ENCODE measurements at places on chromosomes 4 and X.

- DNase-seq, result no peak
Observed at GRCh38 chr4:183147196-183147595, 48.1 kb downstream of the WWC2 start.

- no peak for DNase-seq
Observed at GRCh38 chr4:88333741-88334405, 44.8 kb upstream of the HERC6 start.

DNA sequence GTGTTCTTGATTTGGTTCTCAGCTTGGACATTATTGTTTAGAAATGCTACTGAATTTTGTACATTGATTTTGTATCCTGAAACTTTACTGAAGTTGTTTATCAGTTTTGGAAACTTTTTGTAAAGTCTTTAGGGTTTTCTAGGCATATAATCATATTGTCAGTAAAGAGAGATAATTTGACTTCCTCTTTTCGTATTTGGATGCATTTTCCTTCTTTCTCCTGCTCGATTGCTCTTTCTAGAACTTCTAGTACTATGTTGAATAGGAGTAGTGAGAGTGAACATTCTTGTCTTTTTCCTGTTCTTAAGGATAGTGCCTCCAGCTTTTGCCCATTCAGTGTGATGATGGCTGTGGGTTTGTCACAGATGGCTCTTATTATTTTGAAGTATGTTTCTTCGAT is 24.1 kb downstream of the TMPRSS11A start:
- no peak for DNase-seq

GRCh38 chr4:73544620-73545019 is 63.1 kb downstream of the AFM start:
- DNase-seq, result no peak

GRCh38 chr4:188704288-188704687 is 565.0 kb downstream of the TRIML1 start:
- no peak for DNase-seq

DNA sequence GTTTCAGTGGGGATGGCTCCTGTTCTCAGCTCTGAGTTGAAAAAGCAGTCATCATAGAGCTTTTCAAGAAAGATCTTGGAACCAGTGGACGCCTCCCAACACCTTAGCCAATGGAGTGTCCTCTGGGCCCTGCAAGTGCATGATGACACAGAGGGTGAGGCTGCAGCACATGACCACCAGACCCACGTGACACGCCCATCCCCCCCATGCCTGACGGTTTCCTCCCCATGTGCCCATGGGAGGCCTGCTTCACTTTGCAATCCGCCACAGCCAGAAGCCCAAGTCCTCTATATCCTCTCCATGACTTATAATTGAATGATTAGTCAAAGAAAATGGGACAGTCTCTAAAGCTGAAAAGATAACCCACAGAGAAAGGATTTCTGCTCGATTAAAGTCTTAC is 187.0 kb downstream of the AFAP1 start:
- DNase-seq, result no peak

- no peak for DNase-seq
Observed at GRCh38 chrX:109732017-109732801, 848 bp downstream of the ACSL4 start.

DNA sequence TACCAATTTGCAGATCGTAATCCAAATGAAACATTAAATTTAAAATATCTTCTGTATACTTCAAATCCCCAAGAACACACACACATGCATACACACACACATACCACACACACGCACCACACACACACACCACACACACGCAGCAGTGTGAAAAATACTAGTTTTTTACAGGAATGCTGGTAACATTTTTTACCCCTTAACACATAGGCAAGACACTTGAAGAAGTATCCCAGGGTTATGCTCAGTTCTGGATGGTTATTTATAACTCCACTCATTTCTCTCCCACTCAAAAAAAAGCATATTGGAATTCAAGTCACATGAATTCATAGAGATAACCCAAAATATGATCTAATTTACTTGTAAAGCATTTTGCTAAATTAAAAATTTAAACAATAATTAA is 325.5 kb upstream of the SLC7A11 start:
- DNase-seq, result no peak

DNA sequence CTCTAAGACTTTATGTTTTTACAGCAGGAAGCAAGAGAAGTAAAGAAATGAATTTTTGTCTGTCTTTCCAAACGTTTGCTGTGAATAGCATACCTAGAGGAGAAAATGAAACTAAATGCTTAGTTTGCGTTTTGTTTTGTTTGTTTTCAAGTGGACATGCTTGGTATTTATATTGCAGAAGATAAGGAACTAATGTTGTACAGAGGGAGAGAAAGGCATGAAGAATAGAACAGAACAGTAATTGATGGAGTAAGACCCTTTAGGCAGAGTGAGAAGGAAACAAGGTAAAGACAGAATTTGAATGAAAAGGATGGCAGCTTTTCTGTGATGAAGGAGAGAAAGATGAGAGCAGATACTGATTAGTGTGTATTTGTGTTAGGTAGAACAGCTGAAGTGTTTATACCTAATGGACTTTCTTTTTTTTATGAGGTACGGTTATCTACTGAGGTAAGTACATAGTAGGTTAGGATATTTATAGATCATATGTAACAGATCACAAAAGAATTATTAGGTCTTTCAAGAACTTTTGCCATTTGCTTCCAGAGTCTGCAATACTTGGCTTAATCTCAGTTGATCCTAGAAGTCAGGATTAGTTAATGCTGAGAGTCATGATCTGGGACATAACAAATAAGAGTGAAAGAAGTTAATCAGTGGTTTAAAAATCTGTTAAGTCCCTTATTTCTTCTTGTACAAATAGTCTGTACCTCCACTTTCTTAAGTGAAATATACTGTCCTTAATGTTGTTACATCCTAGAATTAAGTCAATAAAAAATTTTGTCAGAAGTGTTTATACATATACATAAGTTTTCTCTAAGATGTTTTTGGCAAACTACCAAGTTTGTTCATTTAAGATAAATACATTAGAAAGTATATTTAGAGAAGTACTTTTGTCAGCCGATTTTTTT is 36.8 kb downstream of the FABP2 start:
- DNase-seq, result no peak

GRCh38 chr4:88735564-88735963 is 37.9 kb upstream of the NAP1L5 start:
- no peak for DNase-seq

GRCh38 chr4:142121448-142122350 is 485.3 kb downstream of the IL15 start:
- DNase-seq, result no peak

GRCh38 chr4:10343656-10344055 is 113.6 kb downstream of the ZNF518B start:
- no peak for DNase-seq

DNA sequence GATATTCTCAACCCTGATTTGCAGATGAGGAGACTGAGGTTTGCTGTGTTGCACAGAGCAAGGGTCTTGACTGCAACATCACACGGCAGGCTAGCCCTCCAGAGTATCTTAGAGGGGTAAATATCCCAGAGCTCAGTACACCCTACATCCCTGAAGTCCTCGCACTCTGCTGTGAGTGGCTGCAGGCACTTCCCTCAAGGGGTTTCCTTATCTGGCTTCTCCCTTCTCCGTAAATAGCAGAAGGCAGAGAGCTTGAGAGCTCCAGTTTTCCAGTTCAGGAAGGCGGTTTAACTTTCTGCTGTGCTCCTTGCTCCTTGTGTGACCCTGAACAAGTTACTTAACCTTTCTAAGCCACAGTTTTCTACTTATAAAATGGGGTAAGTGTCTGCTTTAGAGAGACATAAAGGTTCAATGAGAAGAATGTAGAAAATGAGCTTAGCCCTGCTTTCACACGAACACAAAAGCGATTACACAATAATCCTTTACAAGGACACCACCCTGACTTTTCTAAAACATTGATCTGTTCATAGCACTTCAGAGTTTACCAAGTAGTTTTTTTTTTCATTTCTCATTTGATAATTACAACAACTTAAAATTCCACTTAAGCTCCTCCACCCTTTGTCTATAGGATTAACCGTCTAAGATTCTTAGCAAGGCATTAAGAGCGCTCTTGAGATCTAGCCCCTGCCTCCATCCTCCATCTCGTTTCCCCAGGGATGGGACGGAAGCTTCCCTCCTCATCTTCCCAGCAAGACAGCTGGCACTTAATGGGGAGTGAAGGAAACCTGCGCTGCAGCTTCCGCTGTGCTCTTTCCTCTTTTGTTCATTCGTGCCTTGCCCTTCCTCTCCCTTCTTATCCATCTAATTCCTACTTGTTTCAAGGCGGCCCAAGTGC is 68.4 kb downstream of the TAPT1 start:
- DNase-seq, result no peak

DNA sequence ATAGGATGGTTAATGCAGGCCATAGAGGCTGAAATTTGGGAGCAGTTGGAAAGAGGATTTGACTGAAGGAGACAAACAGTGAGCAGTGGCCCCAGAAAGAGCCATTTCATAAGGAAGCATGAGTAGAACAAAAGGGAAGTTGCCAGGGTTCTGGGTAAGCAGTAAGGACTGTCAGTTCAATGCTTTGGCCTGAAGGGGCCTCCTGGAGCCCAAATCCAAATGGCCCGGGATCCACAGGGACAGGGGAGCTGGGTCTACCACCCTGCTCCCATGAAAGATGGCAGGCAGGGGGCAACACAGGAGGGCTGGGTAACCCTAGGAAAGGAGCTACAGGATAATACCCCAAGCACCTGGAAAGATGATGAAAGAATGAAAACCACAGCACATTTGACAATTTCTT is 4.1 kb upstream of the INTS6L start:
- no peak for DNase-seq
